Caki2 (cell line): ENCODE measurements at places on chromosomes 6 and 20. TPM values are rescaled to one million over a fixed set of nuclear protein-coding genes. Genes with fewer than 3 reads are reported as not detected.
A peak's percentile ranks its signal among the peaks of the same experiment; 100 is the strongest.

Gene ISM1
- total RNA-seq, result 7.0 and 7.7 TPM in 2 replicates

DNA sequence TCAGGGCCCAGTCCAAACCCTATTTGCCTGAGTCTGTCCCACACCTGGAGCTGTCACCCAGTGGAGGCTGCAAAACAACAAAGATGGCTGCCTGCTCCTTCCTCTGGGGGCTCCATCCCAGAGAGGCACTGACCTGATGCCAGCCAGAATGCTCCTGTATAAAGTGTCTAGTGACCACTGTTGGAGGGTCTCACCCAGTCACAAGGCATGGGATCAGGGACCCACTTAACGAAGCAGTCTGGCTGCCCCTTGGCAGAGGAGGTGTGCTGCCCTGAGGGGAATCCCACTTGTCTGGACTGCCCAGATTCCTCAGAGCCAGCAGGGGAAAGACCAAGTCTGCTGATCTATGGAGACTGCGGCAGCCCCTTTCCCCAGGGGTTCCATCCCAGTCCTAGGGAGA, 241.6 kb downstream of the CDH26 start:
- no peak for DNase-seq

GRCh38 chr6:108187519-108187918, 21.7 kb downstream of the NR2E1 start:
- no peak for DNase-seq

- DNase-seq, result peak; percentile 81
These were observed 41.5 kb downstream of the MAN1A1 start for GRCh38 chr6:119308048-119308570.

- DNase-seq, result no peak
These were observed 75.3 kb downstream of the ELOVL2 start for GRCh38 chr6:10968776-10969175.

Gene MAP7
- 12.9 and 14.8 TPM in 2 replicates for total RNA-seq

- DNase-seq, result no peak
These were observed 1.7 kb upstream of the RPL7L1 start for GRCh38 chr6:42877695-42878094.

- DNase-seq, result no peak
These were observed 204.8 kb downstream of the ADGB start for GRCh38 chr6:146803601-146804000.

Gene ANKRD66
- total RNA-seq, result not detected in 2 replicates

GRCh38 chr6:52728394-52728793, 34.9 kb downstream of the GSTA2 start:
- DNase-seq, result peak; percentile 86
